ENCODE measurements at places on chromosomes 2 and 18.

DNA sequence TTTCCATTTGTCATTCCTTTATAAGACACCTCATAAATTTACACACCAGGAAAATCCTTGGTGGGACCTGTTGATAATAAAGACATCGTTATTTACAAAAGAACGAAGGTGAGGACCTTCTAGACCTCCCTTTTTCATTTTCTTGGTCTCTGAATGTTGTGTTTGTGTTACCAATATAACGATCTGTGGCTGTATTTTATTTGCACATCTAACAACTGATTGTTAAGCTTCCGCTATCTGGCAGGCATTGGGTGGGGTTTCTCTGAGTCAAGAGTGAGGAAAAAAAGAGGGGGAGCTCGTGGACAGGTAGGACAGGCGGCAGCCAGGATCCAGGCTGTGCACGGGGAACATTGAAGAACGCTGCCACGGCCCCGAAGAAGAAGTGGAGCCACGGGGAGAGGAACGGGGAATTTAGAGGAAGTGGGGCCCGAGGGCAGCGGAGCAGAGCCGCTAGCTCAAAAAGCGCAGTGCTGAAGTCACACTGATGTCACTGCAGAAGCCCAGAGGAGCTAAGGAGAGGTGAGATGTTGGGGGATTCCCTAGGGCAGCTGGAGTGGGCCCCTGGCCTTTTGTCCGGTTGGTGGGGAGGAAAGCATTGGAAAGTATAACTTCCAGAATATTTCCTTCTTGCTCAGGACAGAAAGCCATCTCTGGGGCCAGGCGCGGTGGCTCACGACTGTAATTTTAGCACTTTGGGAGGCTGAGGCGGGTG, 20.9 kb upstream of the DNMT3A start:
- DNase-seq: no peak

DNA sequence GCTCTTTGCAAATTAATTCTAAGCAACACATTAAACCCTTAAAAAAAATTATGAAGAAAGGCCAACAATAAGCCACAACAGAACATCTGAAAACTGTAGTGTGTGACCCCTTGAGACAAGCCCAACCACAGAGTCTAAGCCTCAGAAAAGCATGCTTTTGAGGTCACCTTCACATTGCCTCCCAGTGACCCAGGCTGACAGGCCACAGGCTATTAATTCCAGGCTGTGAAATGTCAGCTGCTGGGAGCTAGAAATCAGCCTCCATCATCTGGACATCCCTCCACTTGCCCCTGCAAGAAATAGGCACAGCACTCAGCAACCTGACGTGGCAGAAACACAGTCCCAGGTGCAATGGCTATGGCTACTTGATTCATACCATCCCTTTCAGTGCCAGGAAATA, 179.4 kb upstream of the ZFP36L2 start:
- DNase-seq: no peak

DNA sequence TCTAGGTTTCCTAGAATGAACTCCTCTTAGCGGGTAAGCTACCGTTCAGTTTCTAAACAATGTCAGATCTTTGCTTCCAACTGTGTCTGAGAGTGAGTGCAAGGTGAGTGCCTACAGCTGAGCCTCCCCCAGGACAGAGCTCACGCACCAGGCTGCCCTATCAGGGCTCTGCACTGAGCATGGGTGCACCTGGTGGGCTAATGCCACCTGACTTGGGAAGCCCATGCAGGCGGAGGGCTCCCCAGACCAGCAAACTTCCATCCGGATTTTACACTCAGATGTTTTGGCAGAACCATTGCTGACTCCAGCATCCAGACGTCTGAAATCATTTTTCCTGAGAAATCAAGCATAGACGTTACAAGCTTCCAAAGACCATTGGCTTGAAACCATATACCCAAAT, 16.1 kb upstream of the MLPH start:
- no peak for DNase-seq

- peak; percentile 88 for DNase-seq
Observed at GRCh38 chr2:11681722-11682589, 12.0 kb upstream of the NTSR2 start.

DNA sequence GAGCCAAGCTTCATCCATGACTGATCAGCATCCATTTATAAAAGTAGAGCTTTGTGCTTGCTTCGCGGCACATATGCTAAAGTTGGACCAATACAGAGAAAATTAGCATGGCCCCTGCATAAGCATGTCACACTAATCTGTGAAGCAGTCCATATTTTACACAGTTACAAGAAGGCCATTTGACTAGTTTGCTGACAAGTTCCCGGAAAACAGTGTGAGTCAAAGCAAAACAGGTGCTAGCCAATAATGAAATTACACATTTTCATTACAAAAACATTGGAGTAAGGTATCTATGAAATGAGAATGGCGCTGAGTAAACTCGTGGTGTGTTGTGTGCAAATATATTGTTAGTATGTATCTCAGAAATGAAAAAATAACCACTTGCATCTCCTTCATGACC, 4.7 kb downstream of the ANKRD62 start:
- no peak for DNase-seq

- DNase-seq: peak; percentile 31
Observed at GRCh38 chr2:7010391-7011054, 93.3 kb downstream of the RNF144A start.

- DNase-seq: peak; percentile 74
Observed at GRCh38 chr2:75100011-75100800, 99.1 kb downstream of the TACR1 start.

DNA sequence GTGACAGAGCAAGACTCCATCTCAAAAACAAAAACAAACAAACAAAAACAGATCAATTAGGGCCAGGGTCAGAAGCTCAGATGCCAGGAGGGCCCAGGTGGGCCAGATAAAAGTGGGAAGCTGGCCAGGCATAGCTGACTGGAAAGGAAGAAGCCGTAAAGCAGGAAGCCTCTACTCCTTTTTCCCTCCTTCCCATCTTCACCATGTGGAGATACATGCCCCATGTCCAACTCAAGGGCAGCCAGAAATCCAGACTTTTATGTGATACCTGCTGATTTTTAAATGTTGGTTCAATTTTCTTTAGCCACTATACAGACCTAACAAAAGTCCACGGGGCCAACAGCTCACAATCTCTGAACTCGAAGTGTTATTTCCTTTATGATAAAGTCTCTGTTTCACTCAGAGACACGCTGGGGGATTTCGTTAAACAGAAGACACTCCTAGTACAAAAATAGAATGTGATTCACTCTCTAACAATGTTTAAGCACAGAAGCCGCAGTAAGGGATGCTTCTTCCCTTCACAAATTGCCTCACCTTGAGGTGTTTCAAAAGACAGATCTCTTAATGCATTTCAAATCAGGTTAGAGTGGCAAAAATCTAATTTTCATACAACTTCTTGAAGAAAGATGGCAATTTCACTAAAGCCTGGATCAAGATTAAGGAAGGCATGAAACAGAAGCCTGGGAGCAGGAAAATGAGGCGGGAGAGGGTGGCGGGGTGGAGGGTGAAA, 14.0 kb downstream of the TMEM247 start:
- DNase-seq: no peak

GRCh38 chr2:110216803-110217202, 4.5 kb upstream of the MTLN start:
- DNase-seq: no peak

- DNase-seq: no peak
Observed at GRCh38 chr2:60958800-60959199, 58.7 kb upstream of the PEX13 start.

- no peak for DNase-seq
Observed at GRCh38 chr2:160940699-160941098, 219.5 kb upstream of the TANK start.

DNA sequence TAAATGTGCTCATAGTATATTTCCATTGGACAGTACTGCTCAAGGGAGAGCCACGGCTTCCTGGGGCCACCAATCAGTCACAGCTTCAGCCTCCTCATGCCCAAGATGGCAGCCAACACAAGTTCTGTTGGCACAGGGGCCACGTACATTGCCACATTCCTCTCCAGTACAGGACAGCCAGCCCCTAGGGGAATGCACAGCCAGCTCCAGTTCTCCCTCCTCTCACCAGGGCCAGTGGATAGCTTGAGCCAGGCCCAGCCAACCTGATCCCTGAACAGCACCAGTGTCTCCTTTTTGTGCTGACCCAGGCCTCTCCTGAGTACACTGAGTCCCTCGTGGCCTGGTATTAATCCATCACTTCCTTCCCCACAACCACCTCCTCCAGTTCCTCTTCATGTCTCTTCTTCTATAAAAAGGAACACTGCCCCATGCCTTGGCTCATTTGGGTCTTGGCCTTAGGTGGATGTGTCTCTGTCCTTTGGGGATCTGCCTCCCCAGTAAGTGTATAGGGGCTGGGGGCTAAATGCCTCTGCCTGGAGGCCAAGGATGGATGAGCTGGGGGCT, 168.7 kb downstream of the TNS1 start:
- DNase-seq: no peak

- no peak for DNase-seq
Observed at GRCh38 chr2:156443089-156443488, 6.9 kb downstream of the GPD2 start.

DNA sequence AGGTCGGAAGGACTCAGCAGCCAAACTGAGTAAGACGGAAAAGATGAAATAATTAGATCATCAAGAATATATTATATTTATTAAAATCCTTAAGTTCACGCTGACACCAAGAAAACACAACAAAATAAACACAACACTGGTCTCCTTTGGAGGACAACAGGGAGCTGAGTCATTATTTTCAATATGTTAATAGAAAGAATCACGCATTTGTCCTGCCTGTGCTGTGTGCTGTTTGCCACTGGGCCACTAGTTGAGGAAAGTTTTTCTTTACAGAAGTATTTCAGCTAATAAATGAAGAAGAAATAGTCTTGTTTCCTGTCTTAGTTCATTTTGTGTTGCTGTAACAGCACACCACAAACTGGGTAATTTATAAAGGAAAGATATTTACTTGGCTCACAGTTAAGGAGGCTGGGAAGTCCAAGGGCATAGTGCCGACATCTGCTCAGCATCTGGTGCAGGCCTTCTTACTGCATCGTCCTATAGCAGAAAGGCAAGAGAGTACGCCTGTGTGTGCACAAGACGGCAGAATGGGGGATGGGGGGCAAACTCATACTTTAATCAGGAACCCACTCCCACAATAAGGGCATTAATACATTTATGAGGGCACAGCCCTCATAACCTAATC, 88.0 kb downstream of the TCF7L1 start:
- DNase-seq: no peak

DNA sequence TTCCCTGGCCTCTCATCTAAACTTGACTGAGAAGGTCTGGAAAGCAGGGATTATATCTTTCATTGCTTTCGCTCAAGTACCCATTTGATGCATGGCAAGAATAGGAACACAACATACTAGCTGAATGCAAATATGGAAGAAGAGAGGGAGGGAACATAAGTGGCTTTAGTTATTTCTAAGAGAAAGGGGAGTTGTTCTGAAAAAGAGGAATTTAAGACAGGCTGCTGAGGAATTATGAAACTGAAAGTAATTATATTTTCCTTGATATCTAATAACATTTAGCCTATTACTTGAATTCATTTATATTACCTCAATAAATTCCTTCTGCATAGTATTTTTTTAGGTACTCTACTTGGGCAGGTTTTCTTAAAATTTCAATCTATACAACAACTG, 105.8 kb upstream of the TTN start:
- no peak for DNase-seq

- DNase-seq: no peak
Observed at GRCh38 chr2:7962161-7962560, 719.7 kb upstream of the ID2 start.

- DNase-seq: no peak
Observed at GRCh38 chr2:3703757-3704355, 481 bp downstream of the DCDC2C start.

DNA sequence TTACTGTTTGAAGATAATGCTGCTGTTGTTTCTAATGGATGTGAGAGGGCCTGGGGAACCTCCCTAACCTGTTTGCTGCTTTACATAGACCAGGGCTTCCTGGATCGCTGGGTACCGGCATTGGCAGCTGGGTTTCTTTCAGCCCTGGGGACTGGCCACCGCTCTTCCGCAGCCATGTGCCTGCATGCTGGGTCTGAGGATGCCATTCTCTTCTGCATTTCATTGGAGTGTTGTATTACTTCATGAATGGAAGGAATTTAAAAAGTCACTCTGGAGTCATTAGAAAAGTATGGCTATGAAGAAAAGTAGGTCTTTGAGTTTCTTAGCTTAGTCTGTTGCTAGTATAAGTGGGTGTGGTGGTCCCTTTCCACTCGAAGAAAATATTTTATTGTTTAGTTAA, 107.3 kb upstream of the MGAT5 start:
- DNase-seq: no peak

- peak; percentile 92 for DNase-seq
Observed at GRCh38 chr2:54903736-54904554, 146.3 kb downstream of the RTN4 start.

DNA sequence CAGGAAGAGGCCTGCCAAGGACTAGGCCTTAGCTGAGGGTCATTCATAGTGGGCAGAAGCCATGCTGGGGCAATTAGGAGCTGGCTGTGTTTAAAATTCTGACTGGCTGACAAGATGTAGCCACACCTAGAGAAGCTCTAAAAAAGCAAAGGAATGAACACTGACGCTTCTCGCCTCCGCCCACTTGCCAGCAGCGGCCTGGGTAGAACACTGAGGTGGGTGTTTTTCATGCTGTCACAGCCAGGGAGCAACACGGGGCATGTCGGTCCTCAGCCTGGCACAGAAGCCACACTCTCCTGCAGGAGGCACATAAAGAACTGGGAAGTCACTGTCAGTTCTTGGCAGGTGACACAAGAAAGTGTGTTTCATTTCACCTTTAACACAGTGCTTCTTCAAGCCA, 10.4 kb downstream of the CHST10 start:
- no peak for DNase-seq

DNA sequence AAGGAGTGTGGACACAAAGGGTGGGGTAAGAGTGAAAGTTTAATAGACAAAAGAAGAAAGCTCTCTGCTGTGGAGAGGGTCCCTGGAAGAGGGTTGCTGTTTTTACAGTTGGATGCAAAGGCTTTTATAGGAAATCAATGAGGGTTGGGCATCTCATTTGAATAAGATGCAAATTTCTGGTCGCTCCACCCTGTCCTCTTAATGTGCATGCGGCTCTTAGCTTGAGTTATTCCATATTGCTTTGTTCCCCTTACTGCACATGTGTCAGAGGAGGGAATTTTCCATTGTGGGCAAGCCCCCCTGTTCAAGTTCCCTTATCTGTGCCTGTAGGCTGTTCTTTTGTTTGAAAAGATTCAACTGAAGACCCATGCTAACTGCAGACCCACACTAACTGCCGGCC, 326.5 kb downstream of the BCL11A start:
- DNase-seq: no peak

- no peak for DNase-seq
Observed at GRCh38 chr2:126664234-126664633, 8.3 kb downstream of the GYPC start.

DNA sequence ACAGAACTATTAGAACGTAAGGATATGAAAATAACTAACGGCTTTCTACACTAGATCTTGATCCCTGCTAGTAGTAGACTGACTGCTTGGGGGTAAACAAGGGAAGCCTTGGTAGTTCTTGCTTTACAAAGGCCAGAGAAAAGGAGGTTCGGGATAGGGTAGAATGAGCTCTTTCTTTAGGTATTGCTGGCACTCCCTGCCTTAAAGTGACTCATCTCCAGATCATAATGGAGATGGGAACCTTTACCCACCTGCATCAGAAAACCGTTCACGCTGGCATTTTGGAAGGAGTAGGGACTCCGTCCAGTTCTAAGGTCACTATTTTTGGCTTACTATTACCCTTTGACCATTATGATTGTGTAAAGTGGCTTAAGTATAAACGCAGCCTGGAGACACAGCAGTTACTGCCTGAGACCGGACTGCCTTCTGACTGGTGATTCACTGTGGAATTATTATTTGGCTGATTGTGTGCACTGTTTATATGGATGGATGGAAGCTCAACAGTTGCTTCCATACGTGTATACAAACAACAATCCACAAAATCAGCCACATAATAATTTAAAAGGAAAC, 482.5 kb downstream of the STK39 start:
- DNase-seq: no peak

GRCh38 chr2:222903234-222904220, 42.7 kb downstream of the ACSL3 start:
- peak; percentile 69 for DNase-seq

Measured in COLO829 (cell line).